NCI-H1694 treated with DMSO at 0.1 percent for 48 hours (cell line): ENCODE measurements at places on chromosomes 2 and 18.

DNA sequence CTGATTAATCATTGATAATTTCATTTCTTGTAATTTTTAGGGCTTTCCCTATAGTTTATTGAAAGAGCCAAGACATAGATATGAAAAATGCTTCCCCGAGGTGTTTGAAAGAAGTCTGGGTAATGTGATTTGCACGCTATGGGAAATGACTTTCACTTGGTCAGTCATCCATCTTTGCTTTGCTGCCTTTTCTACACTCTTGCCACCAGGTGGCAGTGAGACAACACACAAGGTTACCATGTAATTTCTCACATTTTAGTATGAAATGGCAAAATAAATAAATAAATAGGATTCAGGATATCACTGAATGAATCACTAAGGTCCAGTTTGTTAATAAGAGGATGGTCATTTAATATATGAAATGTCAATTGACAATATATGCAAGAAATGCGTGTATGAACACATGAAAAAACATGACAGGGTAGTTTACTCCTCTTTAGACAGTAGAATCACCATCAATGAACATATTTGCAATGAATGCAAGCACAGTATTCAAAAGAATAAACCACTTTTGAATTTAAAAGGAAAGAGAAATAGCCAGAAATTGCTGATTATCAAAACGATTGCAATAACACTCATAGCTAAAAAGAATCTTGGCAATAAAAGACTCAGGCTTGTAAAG, 52.2 kb upstream of the KCNH7 start:
- peak; percentile 75 for DNase-seq

DNA sequence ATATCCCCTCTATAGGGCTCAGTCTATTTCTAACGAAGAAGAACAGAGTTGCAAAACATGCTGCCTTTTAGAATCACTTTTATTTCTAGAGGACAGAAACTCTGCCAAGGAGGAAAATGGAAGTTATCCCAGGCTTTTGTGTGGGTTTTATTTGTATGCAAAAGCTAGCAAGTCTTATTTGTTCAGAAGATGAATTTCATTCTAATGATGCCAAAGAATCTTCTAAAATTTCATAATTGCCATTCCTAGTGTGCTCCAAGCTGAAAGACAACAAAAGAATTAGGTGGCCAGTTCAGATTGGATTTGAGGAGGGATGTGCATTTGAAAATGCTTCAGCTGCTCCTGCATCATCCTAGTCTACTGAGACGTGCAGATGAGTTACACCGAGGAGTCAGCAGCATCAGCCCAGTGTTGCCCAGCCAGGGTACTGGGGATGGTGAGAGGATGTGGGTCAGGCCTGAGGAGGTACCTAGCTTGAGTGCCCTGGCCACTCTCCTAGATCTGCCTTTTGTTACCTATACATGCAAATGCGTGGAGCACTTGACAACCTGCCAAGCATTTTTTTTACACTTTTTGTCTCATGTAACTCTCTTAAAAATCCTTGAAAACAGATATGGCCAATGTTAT, 80.1 kb downstream of the KCNS3 start:
- no peak for DNase-seq

DNA sequence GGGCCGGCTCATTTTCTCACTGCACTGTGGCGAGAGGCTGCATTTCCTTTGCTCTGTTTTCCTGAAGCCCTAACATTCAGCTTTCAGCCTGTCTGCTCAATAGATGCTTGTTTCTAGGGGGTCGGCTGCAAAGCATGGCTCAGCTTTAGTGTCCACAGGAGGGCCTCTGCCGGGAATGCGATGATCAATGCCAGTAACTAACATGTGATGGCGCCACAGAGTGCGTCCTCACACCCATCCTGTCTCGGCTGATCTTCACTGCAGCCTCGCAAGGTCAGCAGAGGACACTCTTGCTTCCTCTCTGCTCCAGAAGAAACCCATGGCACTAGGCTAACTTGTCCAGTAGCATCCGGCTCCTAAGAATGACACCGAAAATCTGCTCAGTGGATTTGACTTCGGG, 156.4 kb upstream of the PXDN start:
- DNase-seq, result peak; percentile 28

DNA sequence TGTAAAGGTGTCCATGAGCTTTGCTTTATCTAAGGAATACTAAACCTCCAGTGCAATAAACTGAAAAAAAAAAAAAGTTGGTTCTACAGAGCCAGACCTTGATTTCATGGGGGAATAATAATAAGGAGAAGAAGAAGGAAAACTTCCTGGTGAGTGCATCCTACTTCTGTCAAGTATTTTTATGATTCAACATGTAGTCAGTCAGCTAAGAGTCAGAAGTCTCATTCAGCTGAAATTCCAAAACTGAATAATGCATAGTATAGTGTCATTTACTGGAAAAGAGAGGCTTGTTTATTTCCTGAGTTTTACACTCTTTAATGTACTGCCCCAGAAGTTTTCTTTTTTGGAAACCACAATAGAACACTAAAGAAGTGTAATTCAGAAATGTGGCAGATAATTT, 77.8 kb upstream of the TACR1 start:
- DNase-seq, result no peak

GRCh38 chr18:37508207-37508606, 57.4 kb downstream of the CELF4 start:
- no peak for DNase-seq

GRCh38 chr18:9685615-9685890, 22.5 kb upstream of the RAB31 start:
- DNase-seq, result no peak

- DNase-seq, result no peak
Measured at GRCh38 chr2:215843579-215843978, 169.8 kb downstream of the MREG start.

DNA sequence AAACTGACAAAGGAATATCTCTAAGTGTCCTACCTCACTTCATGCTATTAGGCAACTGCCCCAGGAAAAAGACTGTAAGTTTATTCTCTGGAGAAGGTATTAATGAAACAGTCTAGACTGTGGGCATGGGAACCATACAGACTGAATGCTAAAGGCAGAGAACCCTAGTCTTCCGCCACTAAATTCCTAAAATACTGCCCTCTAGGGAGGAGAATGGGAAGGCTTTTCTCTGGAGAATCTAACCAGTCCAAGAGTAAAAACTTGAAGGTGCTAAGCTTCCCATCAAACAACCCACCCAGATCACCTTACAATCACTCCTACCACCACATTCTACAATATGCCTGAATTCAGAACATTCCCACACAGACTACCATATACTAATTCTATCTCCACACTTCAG, 3.4 kb downstream of the SRBD1 start:
- peak; percentile 9 for DNase-seq

- DNase-seq, result no peak
Measured at GRCh38 chr2:104687147-104687546, 166.8 kb upstream of the POU3F3 start.

DNA sequence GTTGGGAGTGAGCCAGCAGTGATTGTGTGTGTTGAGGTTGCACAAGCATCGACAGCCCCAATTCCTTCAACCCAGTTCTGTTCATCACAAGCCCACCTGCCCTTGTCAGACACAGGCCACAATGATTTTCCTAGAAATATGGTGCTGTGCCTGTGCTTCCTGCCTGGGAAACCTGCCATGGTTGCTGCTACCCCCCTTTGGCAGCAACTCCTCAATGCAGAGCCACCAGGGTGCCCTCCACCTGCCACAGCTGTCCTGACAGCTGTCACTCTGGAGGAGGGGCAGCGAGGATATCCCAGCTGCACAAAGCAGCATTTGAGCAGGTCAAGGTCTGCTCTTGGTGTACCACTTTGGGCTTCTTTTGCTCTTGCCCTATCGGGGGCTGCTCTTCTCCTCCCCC, 27.1 kb downstream of the SMIM21 start:
- peak; percentile 14 for DNase-seq

DNA sequence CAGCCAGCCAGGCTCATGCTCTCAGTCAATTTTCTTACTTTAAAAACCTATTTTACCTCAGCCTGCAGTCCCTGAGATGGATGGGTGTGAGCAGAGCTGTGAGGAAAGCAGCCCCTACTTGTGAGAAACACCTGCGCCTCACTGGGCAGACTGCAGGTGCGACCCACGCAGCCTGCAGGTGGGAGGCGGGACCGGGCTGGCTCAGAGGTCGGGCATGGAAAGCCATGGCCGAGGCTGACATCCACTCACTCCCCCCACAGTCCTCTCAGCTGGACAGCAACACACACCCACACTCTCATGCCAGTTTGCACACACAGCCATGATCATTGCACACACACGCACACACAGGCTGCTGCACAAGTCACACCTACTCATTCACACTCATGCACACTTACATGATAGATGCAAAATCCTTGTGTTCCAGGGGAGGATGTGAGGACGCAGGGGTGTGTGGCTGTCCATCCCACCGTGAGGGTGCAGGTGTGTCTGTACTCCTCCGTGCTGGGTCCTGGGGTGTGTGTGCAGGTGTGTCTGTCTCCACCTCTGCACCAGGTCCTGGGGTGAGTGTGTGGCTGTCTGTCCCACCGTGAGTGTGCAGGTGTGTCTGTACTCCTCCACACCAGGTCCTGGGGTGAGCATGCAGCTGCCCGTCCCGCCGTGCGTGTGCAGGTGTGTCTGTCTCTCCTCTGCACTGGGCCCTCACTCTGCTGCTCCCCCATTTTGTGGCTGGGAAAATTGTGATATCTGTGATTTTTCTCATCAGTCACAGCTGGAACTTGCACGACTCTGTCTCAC, 166.5 kb downstream of the RTP5 start:
- DNase-seq, result no peak

DNA sequence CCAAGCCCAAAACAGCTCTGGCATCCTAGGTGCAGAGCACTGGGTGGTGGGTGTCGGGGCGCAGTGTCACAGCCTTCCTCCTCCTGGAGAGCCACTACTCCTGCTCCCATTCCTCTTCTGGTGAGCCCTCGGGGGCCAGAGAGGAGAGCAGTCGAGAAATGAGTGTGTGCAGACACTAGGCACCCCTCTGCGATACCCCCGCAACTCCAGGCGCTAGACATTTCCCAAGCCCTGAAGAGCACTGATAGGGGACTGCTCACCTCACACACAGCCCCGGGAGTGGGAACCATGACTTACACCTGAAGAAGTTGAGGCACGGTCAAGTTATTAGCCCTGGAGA, 54.2 kb downstream of the FAM168B start:
- no peak for DNase-seq

- DNase-seq, result no peak
Measured at GRCh38 chr2:113976277-113976928, 86.5 kb downstream of the ACTR3 start.

DNA sequence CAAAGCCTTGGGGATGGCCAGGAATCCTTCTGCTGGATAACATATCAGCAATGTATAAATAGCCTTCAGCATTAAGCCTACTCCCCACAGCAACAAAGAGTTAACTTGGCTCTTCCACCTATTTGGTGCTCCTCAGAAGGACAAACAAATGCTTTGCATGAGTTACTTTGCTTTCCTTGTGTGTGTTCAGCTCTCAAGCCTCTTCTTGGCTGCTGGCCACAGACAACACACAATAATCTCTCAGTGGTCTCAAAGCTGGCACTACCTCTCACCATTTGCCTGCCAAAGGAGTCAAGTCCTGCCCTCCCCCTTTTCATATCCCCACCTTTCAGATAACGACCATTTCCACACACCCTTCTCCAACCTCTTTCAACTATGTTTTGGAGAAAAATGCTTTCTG, 17.5 kb downstream of the FTCDNL1 start:
- DNase-seq, result no peak

- DNase-seq, result no peak
Measured at GRCh38 chr2:206028101-206028500, 57.9 kb downstream of the INO80D start.

DNA sequence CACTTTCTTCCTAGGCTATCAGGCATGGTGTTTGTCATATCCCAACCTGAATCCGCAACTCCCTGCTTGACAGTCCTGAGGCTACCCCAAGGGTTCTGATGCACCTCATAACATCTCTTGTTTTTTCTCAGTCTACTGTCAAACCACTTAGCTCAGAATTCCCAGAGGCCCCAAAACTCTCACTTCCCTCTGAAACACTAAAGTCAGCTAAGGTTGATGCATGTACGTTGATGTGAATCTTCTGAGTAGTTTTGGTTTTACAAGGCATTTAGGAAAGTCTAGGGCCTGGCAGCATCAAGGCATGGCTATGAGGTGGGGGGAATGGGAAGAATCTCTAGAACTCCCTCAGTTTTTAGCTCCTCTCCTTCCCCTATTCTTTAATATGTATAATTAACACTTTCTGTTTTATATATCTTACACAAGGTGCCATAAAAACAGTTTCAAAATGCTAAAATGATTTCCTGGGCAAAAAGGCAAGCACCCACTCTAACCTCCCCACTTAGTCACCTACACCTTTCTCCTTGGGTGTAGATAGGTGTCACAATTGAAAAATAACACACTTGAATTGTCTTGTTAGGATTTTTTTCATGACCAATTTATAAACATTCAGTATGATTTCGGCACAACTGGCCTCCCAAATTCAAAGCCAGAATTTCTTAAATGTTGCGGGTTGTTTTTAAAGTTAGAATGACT, 71.4 kb upstream of the TANK start:
- DNase-seq, result no peak

DNA sequence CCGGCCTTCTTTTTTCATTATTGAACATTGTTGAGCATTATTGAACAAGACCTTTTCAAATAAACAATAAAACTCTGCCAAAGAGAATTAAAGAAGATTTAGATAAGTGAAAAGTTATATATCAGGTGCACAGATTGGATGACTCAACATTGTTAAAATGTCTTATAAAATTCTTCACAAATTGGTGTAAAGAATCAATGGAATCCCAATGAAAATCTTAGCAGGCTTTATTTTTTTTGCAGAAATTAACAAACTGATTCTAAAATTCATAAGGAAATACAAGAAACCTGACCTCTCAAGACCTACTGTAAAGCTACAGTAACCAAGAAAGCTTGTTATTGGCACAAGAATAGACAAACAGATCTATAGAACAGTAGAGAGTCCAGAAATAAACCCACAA, 70.3 kb downstream of the LAMA1 start:
- DNase-seq, result no peak

GRCh38 chr18:46334868-46335281, 230.7 kb downstream of the HAUS1 start:
- peak; percentile 44 for DNase-seq

GRCh38 chr18:58858591-58859468, 5.8 kb upstream of the ZNF532 start:
- DNase-seq, result no peak

DNA sequence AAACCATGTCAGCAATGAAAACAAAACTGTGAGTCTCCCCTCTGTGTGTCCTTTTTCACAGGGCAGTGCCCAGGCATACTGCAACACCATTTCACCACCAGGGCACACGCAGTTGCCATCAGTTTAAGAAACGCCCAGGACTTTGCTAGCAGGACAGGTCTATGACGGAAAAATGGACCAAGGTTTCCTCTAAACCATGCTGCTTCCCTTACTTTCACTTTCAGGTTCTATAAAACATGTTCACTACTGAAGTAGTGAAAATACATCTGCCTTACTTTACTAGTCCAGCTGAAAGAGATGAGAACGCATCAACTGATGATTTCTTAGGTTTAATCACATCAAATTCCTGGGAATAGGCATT, 110.5 kb downstream of the TCF4 start:
- peak; percentile 17 for DNase-seq
